ENCODE measurements at places on chromosomes 7 and 10.

- DNase-seq = no peak
These were observed 216.6 kb upstream of the YAE1 start for GRCh38 chr7:39349452-39350123.

DNA sequence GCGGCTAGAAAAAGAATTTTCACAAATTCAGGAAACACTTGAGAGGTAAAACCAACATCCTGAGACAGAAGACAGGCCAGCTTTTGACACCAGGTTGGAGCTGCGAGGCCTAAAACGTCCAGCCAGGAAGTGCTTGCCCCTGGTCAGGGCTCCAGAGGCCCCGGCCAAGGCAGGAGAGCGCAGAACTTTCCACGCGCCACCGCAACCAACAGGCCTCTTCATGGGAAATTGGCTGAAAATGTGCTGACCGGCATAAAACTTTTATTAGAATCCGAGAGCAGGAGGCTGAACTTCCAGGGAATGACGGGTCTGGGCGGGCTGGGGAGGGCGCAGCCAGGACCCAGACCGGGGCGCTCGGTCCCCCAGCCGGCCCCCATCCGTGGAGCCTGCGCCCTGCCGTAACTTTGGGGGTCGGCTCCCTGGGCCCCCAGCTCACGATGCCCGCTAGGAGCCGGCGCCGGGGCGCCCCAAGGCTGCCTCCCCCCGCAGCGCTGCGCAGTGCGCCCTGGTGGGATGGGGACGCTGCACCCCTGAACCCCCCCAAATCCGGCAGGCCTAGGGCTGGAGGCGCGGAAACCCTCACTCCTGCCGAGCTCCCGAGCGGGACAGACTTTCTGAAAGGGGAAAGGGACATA is 414.0 kb upstream of the MKI67 start:
- DNase-seq = no peak

DNA sequence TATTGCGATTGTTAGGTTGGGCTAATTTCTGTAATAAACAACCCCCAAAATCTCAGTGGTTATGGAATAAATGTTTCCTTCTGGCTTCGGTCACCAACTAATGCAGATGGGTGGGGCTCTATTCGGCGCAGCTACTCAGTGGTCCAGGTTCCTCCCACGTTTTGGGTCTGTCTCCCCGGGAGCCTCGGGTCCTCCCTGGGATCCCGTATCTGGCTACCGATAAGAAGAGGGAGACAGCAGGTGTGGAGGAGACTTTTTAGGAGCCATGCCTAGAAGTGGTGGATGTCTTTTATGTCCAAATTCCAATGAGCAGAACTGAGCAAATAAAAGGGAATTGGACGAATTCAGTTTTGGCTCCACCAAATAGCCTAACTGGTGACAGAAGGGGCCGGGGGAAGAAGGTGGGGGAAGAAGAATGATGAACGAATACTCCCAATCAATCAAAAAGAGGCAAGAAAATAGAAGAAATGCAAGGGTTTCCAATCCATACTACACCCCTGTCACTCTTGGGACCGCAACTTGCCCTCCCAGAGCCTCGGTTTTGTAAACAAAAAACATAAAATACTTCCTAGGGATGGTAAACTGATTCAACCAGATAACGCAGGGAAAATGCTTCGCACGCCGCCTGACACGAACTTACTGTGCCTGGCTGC is 498 bp upstream of the C10orf53 start:
- DNase-seq = no peak

DNA sequence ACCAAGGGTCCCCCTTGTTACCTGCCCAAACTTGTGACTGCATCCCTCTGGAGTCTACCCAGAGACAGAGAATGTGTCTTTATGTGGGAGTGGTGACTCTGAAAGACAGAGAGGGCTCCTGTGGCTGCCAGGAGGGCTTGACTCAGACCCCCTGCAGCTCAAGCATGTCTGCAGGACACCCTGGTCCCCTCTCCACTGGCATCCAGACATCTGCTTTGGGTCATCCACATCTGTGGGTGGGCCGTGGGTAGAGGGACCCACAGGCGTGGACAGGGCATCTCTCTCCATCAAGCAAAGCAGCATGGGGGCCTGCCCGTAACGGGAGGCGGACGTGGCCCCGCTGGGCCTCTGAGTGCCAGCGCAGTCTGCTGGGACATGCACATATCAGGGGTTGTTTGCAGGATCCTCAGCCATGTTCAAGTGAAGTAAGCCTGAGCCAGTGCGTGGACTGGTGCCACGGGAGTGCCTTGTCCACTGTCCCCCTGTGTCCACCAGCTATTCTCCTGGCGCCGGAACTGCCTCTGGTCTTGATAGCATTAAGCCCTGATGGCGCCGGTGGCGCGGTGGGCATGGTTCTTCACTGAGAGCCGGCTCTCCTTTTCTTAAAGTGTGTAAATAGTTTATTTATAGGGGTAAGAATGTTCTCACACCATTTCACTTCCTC is 19.4 kb upstream of the SH2D4B start:
- no peak for DNase-seq

- no peak for DNase-seq
These were observed 107.6 kb downstream of the SEMA3E start for GRCh38 chr7:83541187-83541960.

- no peak for DNase-seq
These were observed 14.2 kb upstream of the EGFR start for GRCh38 chr7:55004579-55004978.

All from activated CD4-positive, alpha-beta T cell treated with anti-CD3 and anti-CD28 coated beads, Interleukin-2, amount 50 U/mL, for 24 hours (primary cell).